ENCODE measurements at places on chromosomes 7 and 10.

- no peak for DNase-seq
Observed at GRCh38 chr10:11951695-11952094, 90.9 kb downstream of the UPF2 start.

GRCh38 chr7:37028909-37029440, 304.7 kb upstream of the AOAH start:
- DNase-seq = no peak

GRCh38 chr7:38978491-38978890, 782 bp downstream of the POU6F2 start:
- DNase-seq = no peak

DNA sequence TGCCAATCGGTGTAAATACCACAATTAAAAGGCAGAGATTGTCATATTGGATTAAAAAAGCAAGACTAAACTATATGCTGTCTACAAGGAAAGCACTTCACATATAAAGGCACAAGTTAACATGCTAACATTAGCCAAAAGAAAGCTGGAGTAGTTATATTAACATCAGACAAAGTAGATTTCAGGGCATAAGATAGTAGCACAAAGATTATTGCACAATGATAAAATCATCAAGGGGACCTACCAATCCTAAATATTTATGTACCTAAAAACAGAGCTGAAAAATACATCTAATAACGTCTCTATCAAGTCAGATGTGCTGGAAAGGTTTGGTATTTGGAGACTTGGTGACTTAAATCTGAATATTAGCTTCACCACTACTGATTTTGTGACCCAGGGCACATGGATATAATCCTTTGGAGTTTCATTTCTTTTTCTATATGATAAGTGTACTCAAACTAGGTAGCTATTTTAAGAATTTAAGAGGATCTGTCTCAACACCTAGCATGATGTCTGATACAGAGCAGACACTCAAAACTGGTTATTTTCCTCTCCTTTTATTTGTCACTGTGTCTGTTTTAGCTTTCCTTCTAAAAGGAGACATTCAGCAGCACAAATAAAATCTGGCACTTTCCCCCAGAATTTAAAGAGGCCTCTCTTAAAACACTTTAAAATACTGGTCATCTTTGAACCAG, 156.5 kb downstream of the DOCK4 start:
- no peak for DNase-seq

DNA sequence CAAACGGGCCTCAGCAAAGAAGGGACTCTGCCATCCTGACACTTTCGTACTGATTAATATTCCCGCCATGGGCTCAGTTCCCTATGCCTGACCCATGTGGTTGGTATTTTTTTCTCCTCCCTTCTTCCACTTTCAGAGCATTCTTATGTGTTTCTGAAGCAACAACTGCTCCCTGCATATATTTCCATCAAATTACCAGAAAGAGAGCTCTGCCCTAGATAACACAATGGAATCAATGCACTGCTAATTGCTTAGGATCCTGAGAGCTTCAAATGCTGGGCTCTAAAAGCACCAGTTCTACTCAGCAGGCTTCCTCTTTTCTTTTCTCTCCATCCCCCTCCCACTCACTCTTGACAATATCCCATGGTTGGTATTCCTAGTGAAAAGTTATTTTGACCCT, 5.3 kb downstream of the TECTB start:
- no peak for DNase-seq
